ENCODE measurements at places on chromosomes 13 and 19.

GRCh38 chr19:28492621-28493020, 720.3 kb downstream of the UQCRFS1 start:
- no peak for DNase-seq

DNA sequence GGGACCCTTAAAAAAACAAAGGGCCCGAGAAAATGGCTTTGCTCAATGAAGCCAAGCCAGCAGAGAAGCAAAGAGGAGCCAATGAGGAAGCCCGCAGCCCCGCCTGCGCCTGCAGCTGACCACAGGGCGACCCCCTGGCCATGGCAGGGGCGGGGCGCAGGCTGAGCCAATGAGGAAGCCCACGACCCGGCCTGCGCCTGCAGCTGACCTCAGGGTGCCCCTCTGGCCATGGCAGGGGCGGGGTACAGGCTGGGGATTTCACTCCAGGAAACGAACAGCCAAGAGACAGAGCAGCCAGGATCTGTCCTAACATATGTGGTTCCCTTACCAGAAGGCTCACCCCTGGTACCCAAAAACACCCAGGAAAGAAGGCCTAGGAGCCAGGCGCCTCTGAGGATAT, 101.4 kb downstream of the STK24 start:
- DNase-seq = no peak

GRCh38 chr19:40623403-40624251, 22.5 kb downstream of the LTBP4 start:
- DNase-seq = no peak

GRCh38 chr19:7645656-7646425, 8.9 kb downstream of the STXBP2 start:
- DNase-seq = no peak

DNA sequence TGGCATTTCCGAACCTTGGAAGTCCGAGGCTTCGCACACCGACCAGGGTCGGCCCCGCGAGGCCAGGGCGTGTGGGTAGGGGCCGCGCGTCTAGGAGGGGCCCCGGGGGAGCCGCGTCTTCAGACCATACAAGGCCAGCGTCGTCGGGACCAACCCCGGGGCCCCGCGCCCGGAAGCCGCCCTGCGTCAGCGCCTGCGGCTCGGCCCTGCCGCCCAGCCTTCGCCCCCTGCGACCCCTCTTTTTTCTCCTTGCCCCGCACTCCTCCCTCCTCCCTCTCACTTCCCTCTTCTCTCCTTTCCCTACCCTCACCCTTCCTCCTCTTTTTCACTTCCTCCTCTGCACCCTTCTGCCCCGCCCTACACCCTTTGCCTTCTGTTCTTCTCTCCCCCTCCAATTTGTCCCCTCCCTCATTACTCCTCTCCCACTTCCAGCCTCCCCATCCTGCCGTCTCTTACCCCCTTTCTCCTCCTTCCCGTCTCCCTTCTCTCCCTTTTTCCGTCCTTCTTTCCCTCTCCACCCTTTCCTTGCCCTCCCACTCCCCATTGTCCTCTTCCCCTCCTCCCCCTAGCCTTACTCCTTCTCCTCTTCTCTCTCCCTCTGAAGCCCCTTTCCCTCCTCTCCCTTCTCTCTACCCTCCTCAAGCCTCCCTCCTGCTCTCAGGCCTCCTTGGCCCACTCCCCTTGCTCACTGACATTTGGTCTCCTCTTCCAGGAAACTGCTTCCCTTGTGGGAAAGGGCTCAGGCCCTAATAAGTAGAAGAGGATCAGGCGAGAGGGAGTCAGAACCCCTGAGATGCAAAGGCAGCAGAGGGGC, 2.2 kb upstream of the PLEKHG2 start:
- DNase-seq = no peak

DNA sequence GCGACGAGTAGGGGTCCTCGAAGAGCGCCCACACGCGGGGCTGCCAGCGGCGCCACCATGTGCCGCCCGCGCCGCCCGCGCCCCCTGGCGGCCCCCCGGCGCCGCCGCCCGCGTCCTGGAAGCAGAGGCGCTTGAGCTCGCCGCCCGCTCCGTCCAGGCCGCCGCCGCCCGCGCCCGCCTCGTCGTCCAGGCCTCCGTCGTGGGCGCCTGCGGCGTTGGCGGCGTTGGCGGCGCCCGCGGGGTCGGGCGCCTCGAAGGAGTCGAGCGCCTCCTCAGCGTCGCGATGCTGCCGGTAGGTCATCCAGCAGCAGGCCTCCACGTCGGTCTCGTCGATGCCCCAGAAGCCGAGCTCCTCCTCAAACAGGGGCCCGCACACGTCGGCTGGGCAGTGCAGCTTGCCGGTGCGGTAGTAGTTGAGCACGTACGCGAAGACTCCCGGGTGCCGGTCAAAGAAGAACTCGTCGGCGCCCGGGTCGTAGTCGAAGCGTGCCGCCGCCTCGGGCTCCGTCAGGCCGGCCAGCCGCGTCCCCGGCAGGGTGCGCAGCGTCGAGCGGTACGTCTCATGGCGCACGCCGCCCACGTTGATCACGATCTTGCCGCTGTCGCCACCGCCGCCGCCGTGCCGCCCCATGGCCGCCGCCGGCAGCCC, 829 bp downstream of the KCNC3 start:
- DNase-seq = no peak

- DNase-seq = no peak
Observed at GRCh38 chr19:15575406-15575805, 39.6 kb upstream of the CYP4F8 start.

- no peak for DNase-seq
Observed at GRCh38 chr13:67048821-67049150, 181.3 kb downstream of the PCDH9 start.

- no peak for DNase-seq
Observed at GRCh38 chr19:33259539-33259938, 33.9 kb upstream of the SLC7A10 start.

DNA sequence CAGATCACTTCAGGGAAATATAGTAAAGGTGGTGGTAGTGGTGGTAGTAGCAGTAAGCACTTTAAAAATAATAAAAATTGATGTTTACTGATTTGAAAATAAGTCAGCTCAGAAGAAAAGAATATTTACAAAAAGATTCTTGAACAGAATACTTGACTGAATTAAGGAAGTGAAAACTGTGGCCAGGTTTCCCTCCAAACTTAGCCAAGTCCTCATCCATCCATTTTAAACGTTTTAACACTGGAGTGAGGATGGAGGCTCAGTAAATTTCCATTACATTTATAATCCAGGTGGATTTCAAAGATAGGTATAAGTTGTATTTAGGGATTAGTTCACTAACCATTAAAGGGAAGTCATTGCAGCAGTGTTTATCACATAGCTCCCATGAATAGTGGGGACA, 221.5 kb downstream of the RGCC start:
- DNase-seq = no peak

- no peak for DNase-seq
Observed at GRCh38 chr19:51123802-51124201, 904 bp upstream of the SIGLEC9 start.

- no peak for DNase-seq
Observed at GRCh38 chr19:35061583-35062373, 20.3 kb downstream of the HPN start.

GRCh38 chr13:25906191-25906661, 145.6 kb downstream of the SHISA2 start:
- no peak for DNase-seq

- peak; percentile 48 for DNase-seq
Observed at GRCh38 chr19:56253737-56254136, 18.8 kb upstream of the EDDM13 start.

- no peak for DNase-seq
Observed at GRCh38 chr19:9250630-9251029, at the start of gene OR7E24. Gene OR7E24, plus strand, starts transcription at chr19:9250930. Its CDS starts 114 bp downstream, at chr19:9251044.

DNA sequence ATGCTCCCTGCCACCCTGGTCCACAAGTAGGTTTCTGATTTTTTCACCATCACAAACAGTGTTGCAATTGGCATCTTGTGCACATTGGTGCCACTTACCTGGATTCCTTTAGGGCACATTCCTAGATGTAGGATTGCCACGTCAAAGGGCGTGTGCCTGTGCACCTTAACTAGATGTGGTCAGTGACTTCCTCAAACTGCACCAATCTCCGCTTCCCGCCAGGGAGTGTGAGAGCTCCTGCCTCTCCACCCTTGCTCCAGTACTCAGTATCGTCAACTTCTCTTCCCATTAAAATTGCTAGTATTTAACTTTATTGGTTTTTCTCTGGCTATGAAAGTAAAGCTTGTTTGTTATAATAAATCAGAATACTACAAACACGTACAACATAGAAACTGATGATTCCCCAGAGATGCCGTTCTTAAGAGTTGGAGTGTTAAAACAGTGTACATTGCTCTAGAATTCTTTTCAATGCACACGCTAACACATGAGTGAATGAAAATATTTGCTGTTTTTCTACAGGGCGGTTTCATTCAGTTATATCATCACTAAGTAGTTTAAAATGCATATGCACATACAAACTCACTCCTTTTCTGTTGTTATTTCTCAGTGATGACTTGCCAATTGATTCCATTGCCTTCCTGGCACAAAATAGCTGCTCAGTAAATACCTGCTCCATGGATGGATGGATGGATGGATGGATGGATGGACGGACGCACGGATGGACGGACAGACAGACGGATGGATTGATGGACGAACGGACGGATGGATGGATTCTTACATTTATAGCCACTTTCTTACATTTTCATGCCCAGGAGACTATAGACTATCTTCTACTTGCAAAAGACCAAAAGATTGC, 23.4 kb downstream of the CCNE1 start:
- DNase-seq = no peak

GRCh38 chr13:111881700-111882099, 185.2 kb upstream of the SOX1 start:
- no peak for DNase-seq

DNA sequence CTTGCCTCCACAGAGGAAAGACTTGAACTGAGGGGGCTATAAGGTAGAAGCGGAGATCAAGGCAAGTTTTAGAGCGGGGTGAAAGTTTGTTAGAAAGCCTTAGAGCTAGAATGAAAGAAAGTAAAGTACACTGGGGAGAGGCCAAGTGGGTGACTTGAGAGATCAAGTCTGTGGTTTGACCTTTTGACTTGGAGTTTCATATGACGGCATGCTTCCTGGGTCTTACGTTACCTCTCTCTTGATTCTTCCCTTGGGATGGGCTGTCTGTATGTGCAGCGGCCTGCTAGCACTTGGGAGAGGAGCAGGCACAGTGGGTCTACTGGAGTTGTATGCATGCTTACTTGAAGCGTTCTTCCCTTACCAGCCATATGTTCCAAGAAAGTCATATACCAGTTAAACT, 1768.5 kb downstream of the PCDH9 start:
- no peak for DNase-seq

GRCh38 chr19:47112166-47112996, 1.2 kb downstream of the ZC3H4 start:
- peak; percentile 71 for DNase-seq

DNA sequence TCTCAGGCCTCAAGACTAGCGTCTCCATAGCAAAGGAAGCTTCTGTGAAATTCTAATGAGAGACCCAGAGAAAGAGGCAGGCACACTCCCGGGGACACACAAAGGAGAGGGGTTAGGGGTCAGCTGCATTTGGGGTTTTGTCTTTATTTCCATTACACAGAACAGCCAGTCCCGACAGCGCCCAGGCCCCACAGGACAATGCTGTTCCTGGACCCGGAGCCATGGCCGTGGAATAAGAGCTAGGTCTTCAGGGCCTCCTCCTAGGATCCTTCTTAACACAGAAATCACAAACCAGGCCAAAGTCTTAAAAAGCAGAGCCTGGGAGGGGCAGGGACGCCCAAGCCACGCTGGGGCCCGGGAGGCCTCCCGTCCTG, 22.8 kb downstream of the KCTD15 start:
- DNase-seq = no peak

GRCh38 chr13:109331898-109332297, 454.5 kb downstream of the IRS2 start:
- no peak for DNase-seq

GRCh38 chr13:94664889-94665288, 47.5 kb downstream of the SOX21 start:
- DNase-seq = no peak

DNA sequence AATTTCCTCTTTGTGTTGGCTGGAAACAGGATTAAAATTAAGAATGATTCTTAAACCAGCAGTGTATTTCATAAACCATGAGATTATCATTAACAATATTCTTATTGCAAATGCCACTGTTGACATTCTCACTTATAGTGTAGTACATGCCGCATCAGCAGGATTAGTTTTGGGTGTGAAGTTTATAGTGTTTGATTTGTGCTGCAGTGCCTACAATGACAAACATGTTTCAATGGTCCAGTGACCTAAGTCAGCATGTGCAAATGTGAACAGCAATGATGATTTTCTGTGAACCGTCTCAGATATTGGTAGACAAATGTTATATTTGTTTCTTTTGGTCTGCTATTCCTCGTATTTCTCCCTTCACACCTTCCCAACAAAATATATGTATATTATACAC, 49.8 kb upstream of the TDRD3 start:
- no peak for DNase-seq

GRCh38 chr19:50003810-50004419, 21.3 kb downstream of the VRK3 start:
- peak; percentile 78 for DNase-seq

GRCh38 chr13:25963674-25964073, 88.1 kb downstream of the SHISA2 start:
- no peak for DNase-seq

- no peak for DNase-seq
Observed at GRCh38 chr13:20514866-20515265, 10.8 kb downstream of the CRYL1 start.

DNA sequence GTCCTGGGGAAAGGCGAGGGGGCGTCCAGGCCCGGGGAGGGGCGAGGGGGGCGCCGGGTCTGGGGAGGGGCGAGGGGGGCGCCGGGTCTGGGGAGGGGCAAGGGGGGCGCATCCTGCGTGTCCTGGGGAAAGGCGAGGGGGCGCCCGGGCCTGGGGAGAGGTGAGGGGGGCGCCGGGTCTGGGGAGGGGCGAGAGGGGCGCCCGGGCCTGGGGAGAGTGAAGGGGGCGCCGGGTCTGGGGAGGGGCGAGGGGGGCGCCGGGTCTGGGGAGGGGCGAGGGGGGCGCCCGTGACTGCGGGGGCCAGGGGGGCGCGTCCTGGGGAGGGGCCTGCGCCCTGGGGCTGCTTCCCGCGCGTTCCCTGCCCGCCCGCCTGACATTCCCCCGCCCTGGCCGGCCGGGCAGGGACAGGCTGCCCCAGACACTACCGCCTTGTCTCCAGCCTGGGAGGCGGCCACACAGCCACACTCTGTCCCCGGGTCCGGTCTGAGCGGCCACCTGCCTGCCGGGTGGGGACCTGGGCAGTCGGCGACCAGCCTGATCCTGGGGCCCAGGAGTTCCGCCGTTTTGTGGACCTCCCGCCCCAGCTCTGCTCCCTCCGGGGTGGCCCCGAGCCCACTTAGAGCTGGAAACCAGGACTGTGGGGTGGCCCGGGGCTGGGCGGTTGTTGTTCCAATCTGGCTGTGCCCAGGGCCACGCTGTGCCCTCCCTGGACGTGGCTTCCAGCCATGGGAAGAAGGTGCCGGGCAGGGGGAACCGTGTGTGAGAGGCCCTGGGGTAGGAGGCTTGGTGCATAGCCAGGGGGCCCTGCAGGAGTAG, 11.8 kb downstream of the PALM start:
- DNase-seq = no peak

All from foreskin keratinocyte (primary cell).